ENCODE measurements at places on chromosomes 12 and 14.

DNA sequence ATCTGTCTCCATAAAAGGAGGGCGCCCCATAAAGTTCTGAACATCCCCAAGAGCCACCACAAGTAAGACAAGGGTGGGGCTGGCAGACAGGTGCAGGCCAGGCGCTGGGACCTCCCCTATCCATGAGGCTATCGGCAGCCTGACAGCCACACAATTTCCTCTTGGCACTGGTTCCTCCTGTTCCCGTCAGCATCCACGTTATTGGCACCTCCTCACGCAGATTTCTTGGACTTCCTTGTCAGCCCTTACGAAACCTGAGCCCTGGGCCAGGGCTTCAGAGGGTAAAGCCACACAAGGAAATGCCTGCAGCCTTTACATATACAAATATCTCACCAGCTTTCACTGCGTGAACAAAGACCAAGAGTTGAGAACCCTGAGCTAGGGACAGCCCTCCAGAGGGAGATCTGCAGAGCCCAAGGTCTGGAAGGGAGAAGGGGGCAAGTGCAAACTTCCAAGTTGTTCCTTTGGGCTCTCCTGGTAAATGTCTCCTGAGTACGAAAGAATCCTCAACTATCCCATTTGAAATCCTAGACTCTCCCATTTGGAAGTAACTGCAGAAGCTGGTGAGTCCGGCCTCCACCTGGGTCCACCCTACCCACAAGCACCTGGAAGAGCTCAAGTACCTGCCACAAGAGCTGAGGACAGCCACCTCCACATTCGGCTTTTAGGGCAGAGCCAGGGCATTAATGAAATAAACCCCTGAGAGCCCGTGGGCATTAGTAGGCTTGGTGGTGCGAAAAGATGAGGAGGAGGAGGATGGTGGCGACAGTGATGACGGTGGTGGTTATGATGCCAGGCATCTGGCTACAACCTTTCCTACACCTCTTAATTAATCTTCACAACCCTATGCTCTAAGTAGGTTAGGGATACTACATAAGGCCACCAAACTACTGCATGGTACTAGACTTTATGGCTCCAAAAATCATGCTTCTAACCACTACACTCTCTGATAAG lies 5.5 kb upstream of the TC2N start:
- no peak for DNase-seq

GRCh38 chr12:65294641-65295262 lies 16.3 kb downstream of the MSRB3 start:
- no peak for DNase-seq

- no peak for DNase-seq
Measured at GRCh38 chr12:115990241-115990640, 287.3 kb downstream of the MED13L start.

- no peak for DNase-seq
Measured at GRCh38 chr12:29547864-29548263, 50.4 kb upstream of the OVCH1 start.

DNA sequence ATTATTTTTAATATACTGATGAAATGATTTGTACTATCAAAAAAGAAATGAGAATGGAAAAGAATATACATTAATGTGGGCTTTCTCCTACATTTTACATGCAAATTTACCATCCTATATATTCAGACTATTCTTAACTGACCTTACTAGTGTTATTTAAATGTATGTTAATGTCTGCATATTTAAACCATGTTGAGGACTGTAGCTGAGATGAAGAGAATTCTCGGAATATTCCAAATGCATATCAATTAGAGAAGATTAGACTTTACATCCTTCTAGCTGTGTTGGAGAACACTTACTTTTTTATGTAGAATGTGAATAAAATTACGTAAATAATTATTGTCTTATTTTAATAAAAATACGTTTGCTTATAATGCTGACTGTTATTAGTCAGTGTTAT lies 990.1 kb upstream of the LRFN5 start:
- no peak for DNase-seq

DNA sequence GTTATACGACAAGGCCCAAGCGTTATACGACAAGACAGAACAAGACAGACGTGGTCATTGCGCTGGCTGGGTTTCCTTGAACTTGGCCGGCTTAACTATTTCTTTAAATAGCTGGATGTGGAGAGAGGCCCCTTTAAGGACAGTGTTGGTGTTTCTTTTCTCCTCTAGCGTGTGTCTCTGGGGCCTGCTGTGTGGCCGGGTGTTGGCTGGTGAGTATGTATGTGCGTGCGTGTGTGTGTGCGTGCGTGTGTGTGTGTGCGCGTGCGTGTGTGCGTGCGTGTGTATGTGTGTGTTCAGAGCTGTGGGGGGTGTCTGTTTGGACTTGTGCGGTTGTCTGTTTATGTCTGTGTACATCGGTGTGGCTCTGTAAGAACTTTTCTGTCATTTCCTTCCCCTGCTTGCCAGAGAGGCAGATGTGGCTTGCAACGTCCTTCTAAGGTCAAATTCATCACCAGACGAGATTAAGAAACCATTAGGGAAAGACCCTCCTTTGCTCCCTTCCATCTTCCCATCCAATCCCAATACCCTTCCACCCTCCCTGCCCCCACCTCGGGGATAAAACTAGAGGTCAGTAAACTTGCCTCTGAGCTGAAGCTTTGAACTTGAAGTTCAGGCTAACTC lies 78.6 kb upstream of the TBX3 start:
- no peak for DNase-seq

GRCh38 chr14:94460631-94461416 lies 8.2 kb upstream of the SERPINA11 start:
- no peak for DNase-seq

DNA sequence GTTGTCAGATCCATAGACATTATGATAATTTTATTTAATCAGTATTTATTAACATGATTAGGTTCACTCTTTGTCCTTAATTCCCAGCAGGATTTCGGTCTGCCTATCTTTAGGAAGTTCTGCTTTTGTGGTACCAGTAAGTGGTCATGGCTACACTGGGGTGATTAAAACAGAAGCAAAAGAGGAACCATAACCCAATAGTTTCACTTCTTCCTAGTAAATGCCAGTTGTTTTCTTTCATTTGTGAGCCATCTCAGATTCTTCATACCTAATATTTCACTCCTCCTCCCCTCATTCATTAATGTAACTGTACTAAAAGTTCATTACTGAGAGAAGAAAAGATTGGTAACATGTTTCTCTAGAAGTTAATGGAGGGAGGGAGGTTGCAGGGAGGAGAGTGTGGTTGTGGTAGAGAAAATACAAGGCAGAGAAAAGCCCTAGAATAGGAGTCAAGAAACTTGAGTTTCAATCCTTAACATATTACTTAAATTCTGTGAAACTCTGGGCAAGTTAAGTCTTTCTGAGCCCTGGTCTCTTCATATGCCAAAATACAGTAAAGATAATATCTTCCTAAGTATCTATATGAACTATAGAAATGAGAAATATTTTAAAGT lies 101.2 kb downstream of the PEBP1 start:
- DNase-seq: no peak

Data from HuH-7 (cell line).